ENCODE measurements at places on chromosomes 2 and 18. TPM values are rescaled to one million over a fixed set of nuclear protein-coding genes. Genes with fewer than 3 reads are reported as not detected.

The CCDC74B gene
- 3.5 TPM for total RNA-seq

The PSMA8 gene
- total RNA-seq = not detected

The LYG1 gene
- 0.57 TPM for total RNA-seq

The CPO gene
- total RNA-seq = 0.83 TPM

The TMEM17 gene
- total RNA-seq = 3.8 TPM

GRCh38 chr2:10286216-10287037 lies 16.3 kb upstream of the HPCAL1 start:
- H3K36me3 ChIP-seq = no peaks in the 10 kb centered on the region
- H3K4me3 ChIP-seq = no peak overlapping the region
- H3K27me3 ChIP-seq = no peaks in the 10 kb centered on the region
- DNase-seq = no peak
- H3K27ac ChIP-seq = peak overlapping the region; percentile 51

DNA sequence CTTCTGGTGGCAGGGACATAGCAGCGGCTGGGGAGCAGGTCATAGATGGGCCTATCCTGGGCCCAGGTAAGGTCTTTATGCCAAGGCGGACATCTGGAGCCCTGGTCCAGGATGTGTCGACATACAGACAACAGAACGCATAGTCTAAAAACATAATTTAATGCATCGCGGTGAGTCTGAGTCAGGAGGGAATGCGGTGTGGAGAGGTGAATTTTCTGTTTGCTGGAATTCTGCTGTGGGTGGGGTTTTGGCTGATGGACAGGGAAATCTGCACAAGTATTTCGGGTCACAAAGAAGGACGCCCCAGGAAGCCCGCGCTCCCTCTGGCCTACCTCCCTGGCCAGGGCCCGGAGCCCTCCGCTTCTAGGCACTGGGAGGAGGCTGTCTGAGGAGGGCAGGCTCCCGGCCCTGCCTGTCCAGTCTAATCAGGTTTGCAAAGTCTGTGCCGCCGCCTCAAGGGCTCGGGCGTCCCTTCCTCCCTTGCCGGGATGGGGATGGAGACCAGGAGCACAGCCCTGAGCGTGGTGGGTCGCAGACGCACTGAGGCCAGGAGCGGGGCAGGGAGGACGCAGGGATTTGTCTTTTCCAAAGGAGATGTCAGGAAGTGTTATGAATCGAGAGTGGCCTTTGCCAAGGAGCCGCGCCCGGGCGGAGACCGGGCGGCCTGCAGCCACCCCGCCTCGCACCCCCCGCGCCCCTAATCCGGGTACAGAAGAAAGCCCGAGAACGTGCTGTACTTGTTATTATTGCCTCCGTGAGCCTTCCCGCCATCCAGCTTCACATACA lies 2.3 kb downstream of the C1QL2 start:
- no peaks in the 10 kb centered on the region for H3K36me3 ChIP-seq
- H3K4me3 ChIP-seq = peak overlapping the region; percentile 7
- H3K4me1 ChIP-seq = peaks cover 23% of the 10 kb centered on the region
- no peak overlapping the region for H3K27ac ChIP-seq
- DNase-seq = no peak

- H3K27me3 ChIP-seq = no peaks in the 10 kb centered on the region
- DNase-seq = no peak
- no peaks in the 10 kb centered on the region for H3K36me3 ChIP-seq
- no peak overlapping the region for H3K4me3 ChIP-seq
Measured at GRCh38 chr2:180505203-180505602, 475.2 kb upstream of the UBE2E3 start.

DNA sequence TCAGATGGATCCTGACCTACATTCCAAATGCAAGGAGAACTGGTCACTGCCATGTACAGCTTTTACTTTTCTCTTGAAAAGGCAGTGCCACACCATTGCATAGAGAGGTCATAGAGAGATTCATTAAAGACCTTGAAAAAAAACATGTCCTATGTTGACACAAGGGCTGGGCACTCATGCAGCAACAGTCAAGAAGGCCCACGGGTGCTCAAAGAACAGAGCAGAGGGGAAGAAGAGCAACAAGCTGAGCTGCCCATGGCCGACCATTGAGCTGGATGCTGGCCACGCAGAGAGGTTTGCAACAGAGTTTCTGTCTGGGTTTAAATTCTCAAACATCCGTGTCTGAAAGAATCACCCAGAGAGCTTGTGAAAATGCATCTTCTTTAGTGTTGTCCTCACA lies 99.1 kb downstream of the ADD2 start:
- H3K36me3 ChIP-seq = no peaks in the 10 kb centered on the region
- no peak overlapping the region for H3K27ac ChIP-seq
- DNase-seq = no peak

DNA sequence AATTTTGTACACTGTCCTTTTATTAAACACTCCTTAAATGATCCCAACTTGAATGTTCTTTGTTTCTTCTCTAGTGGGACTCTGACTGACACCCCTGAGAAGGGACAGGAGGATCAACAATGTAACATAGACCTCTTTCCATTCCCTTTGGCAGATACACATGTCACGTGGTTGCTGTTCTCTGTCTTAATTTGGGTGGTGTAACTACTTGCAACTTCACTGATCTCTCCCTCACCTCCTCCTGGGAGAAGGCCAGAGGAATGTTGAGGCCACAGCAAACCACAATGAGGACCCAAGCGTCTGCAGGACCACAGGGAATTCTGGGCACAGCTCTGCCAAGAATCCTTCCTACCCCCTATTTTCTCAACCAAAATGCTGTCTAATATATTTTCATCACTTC lies 205.6 kb downstream of the RTP5 start:
- no peaks in the 10 kb centered on the region for H3K4me1 ChIP-seq
- H3K27me3 ChIP-seq = no peaks in the 10 kb centered on the region
- H3K36me3 ChIP-seq = no peaks in the 10 kb centered on the region
- no peak for DNase-seq
- H3K4me3 ChIP-seq = no peak overlapping the region

DNA sequence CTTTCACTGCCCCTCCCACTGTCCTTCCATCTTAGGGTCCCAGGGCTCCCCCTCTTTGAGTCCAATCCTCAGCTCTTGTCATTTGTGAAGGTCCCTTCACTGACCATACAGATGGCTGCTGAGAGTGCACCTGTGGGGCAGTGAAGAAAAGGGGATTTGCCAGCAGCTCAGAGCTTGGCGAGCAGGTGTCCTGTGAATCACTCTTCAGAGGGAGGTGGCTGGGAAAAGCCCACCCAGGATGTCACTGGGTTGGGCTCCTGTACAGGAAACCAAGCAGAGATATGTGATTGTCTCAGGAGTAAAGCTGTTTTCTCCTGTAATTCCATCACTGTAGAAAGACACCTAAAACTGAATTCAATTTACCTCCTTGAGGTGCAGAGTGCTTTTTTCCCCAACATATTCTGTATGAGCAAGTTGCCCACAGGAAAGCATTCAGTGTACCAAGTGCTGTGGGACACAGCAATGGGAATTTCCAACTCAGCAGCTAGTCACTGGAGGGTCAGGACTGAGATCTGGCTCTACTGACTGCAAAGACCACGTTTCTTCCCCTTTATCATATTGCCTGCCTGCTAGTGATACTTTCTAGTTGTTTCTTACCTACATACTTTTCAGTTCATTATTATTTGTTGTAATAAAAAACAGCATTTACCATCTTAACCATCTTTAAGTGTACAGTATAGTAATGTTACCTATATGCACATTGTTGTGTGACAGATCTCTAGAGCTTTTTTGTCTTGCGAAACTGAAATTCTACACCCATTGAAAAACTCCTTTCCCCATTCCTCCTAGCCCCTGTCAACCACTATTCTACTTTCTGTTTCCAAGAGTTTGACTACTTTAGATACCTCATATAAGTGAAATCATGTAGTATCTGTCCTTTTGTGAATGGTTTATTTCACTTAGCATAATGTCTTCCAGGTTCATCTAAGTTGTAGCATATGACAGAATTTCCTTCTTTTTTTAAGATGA lies 239.1 kb downstream of the TSN start:
- peak; percentile 57 for DNase-seq
- no peaks in the 10 kb centered on the region for H3K27me3 ChIP-seq
- H3K4me1 ChIP-seq = peaks cover 9% of the 10 kb centered on the region
- no peaks in the 10 kb centered on the region for H3K36me3 ChIP-seq
- H3K4me3 ChIP-seq = no peak overlapping the region

DNA sequence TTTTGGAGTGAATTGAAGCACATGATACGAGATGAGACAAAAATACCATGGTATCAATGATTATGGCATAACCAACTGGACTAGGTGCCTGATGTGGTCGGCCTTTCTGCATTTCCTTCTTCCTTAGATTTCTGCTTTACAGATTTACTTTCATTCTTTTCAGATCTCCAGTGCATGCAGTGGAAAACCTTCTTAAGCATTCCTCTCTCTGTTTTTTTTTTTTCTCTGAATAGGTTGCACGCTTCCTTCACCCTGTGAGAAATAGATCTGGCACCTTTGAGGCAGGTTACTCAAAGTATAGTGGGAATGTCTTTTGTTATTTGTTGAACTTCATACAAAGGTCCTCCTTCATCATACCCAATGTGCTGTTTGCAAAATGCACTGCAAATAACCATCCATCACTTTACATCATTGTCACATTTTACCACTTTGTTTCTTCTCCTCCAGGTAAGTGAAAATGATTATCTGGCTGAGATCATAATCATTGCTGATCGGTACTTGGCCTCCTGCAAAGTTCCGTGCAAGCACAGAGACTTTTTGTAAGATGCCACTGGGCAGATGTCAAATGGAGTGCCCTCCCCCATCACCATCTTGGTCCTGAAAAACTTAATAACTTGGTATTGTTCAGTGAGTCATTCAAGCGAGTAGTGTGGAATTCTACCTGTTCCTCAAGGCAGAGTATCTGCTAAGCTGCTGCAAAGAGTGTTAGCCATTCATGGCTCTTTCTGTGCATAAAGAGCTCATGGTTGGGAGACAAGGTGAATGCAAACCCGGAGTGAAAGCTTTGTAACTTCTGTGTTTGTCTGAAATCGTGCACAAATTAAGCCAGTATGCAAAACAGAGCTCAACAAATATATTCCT lies 30.0 kb upstream of the KLHL14 start:
- no peak overlapping the region for H3K27ac ChIP-seq
- H3K4me3 ChIP-seq = no peak overlapping the region
- no peaks in the 10 kb centered on the region for H3K36me3 ChIP-seq
- no peaks in the 10 kb centered on the region for H3K27me3 ChIP-seq
- no peak for DNase-seq
- no peaks in the 10 kb centered on the region for H3K4me1 ChIP-seq

DNA sequence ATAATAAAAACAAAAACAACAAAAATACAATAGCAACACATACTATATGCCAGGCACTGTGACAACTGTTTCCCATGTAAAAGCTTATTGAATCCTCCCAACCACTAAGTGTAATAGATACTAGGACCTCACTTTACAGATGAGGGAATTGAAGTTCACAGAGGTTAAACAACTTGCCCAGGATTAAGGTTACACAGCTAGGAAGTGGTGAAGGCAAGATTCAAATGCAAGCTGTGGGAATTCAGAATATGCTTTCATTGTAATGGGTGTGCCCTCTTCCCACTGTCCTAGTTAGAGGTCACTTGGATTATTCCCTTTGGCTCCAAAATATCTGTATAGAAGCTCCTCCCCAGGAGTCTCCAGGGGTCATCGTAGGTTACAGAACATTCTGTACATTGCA lies 231.1 kb downstream of the MREG start:
- no peaks in the 10 kb centered on the region for H3K36me3 ChIP-seq
- H3K27ac ChIP-seq = peak overlapping the region; percentile 68
- no peaks in the 10 kb centered on the region for H3K27me3 ChIP-seq
- H3K4me3 ChIP-seq = no peak overlapping the region

Data from esophagus muscularis mucosa (tissue), 4 donors.